Transverse colon (tissue), 4 donors: ENCODE measurements at places on chromosomes 1 and 21.

DNA sequence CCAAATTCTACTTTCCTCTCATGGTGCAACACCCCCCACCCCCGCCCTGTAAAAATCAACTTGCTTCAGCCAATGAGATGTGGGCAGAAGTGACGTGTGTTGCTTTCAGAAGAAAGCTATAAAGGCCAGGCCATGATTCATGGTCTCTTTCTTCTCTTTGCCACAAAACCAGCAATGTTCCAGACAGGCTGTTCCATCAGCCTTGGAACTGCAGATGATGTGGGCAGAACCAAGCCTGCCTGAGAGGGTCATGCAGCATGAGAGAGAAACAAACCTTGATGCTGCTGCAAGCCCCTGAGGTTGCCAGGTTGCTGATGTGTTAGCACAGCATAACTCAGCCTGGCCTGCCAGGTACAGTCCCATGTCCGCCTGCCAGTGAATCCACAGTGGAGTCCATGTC, 41.8 kb downstream of the MIS18A start:
- no peak for DNase-seq

DNA sequence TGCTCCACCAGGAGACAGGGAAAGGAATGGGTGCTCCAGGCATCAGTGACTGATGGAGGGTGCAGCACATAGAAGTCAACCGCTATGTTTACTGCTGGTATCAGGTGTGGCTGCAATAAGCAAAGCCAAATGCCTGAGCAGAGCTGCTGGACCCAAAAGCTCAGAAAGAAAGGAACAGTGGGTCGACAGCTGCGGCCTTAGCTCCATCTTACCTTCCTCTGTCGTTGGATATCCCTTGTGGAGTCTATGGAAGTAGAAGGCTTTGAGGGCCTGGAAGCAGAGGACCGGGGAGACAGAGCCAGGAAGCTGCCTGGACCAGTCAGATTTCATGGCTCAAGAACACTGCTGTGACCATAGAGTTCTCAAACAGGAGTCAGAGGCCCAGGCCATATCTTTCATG, 45.3 kb downstream of the RIMS3 start:
- DNase-seq = no peak

- DNase-seq = no peak
Observed at GRCh38 chr1:94093996-94094395, 27.0 kb downstream of the ABCA4 start.

GRCh38 chr1:52976183-52977035, 49.3 kb downstream of the SCP2 start:
- no peak for DNase-seq

DNA sequence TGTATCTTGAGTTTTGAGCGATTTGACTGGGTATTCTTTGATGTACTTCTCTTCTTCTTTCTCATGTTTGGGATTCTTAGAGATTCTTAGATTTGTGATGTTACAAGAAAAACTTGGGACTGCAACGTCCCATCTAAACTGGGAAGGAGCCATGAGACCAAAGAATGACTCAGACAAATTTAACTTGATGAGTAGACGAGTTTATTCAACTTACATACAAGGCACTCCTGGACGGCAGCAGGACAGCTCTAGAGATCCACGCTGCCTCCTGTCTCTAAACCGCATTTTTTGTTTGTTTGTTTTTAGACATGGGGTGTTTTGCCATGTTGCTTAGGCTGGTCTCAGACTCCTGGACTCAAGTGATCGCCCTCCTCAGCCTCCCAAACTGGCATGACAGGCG, 137.1 kb downstream of the PIK3R3 start:
- DNase-seq = no peak
